CD4-positive, alpha-beta T cell treated with Interleukin-15 for 1 hour (primary cell): ENCODE measurements at places on chromosomes 5 and 9.

DNA sequence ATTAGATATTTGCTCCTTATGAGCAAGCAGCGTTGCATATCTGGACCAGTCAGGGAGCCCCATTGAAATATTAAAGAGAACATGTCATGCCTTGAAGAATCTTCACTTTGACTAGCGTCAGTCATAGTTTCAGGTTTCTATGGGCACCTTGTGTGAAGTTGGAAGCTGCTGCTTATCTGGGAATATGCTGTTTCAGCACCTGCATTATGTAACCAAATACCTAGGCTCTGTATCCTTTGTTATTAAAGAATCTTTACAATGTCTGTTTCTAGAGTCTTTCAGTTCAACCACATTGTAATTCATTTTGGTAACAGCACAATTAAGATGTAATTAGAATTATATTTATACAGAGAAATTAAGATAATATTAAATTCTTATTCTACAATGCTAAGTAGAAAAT lies 818.8 kb upstream of the TYRP1 start:
- no peak for DNase-seq

DNA sequence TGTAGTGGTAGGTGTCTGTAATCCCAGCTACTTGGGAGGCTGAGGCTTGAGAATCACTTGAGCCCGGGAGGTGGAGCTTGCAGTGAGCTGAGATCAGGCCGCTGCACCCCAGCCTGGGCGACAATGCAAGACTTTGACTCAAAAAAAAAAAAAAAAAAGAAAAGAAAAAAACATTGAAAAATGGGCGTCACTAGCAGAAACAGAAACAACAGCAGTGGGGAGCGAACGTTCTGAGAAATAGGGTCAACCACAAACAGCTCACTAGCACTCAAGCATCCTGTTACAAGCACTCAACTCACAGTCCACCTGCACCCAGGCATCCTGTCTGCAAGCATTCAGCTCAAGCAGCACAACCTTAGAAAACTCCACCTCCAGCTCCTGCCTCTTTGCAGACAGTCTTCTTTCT lies 17.2 kb downstream of the TRIM14 start:
- peak; percentile 92 for DNase-seq

DNA sequence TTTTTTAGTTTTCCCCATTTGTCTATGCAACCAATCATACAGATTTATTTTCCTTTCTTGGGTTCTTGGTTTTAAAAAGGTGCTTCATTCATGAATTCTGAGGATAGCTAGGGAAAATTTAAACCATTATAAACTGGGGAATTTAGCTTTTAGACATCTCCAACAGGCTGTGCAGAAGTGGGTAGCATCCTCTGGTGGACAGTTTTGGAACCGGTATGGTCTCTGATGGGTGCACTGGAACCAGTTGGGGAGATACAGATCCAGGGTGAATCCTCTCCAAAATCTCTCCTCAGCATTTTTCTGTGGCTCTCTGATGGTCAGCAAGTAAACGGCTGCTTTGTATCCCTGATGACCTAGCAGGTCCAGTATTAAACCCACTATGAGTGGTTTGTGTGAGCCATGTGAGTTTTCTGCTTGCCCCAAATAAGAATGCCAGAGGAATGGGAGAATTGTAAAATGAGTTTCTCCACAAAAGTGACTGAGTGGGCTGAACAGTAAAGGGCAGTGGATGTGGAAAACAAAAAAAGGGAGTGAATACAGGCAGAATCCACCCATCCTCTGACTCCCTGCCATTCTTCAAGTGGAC lies 9.1 kb upstream of the DNAJC25 start:
- no peak for DNase-seq

- no peak for DNase-seq
Observed at GRCh38 chr5:176737746-176738636, 72.4 kb upstream of the UNC5A start.

DNA sequence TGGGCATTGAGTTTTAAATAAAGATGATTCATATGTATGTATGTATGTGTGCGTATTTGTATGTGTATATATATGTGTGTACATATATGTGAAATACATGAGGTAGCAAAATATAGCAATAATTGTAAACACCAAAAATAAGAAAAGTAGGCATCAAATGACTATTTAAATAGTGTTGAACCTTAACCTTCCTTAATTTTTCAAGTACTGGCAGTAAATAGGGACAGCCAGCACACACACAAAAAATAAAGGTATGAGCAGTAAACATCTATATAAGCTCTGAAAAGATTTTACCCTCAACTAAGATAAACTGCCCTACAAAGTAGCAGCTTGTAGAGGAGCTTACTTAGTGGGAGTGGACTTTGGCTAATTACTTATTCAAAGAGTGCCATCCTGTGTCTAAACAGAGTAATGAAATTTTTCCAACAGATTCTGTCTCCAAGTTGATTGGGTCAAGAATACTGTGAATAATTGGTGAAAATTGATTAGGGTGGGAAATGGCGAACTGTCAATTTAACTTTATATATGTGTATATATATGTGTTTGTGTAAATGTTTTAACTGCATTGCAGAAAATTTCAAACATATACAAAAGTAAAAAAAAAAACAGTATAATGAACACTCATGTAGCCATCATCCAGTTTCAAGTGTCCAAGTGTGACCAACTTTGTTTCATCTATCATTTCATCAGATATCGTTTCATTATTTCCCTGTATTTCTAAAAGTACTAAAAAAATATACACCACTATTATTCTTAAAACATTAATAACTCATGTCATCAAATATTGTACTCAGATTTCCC lies 2.0 kb upstream of the ADAMTS6 start:
- DNase-seq = no peak

- no peak for DNase-seq
Observed at GRCh38 chr5:147436596-147436995, 73.3 kb downstream of the DPYSL3 start.

- no peak for DNase-seq
Observed at GRCh38 chr5:55485073-55485472, 49.7 kb downstream of the PLPP1 start.

- no peak for DNase-seq
Observed at GRCh38 chr5:173321886-173322285, 6.3 kb downstream of the STC2 start.

DNA sequence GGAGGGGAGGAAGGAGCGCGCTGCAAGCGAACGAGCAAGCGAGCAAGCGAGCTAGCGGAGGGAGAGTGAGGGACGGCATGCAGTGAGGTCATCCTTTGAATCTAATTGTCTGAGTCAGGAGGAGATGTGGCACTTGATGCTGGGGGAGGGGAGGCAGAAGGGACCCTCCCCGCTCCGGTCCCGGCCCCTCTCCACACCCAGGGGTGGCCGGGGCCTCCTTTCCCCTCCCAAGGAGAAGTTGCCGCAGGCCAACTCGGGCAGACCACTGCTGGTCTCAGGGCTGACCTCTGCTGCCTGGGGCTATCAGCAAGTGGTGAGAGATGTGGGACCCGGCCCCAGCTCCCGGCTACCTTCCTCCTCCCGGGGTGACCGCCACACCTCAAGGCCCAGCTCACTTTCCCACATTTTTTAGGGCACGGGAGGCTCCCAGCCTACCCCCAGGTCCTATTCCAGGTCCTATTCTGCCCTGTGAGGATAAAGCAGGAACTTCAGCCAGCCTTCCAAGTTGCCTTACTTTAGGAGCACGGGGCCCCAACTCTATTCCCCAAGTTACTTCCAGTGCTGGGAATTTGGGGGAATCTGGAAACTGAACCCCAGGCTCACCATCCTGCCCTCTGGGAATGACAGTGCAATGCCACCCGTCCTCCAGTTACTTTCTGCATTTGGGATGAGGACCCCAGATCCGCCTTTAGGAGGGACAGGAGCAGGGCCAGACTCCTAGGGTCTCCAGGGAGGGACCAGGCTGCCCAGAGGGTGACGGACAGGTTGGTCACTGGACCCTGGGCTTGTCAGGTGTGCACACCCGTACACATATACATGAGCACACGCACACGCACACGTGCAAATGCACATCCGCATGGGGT lies 11.1 kb downstream of the CNTFR start:
- no peak for DNase-seq

GRCh38 chr5:24196789-24197188 lies 448.0 kb downstream of the CDH10 start:
- no peak for DNase-seq

DNA sequence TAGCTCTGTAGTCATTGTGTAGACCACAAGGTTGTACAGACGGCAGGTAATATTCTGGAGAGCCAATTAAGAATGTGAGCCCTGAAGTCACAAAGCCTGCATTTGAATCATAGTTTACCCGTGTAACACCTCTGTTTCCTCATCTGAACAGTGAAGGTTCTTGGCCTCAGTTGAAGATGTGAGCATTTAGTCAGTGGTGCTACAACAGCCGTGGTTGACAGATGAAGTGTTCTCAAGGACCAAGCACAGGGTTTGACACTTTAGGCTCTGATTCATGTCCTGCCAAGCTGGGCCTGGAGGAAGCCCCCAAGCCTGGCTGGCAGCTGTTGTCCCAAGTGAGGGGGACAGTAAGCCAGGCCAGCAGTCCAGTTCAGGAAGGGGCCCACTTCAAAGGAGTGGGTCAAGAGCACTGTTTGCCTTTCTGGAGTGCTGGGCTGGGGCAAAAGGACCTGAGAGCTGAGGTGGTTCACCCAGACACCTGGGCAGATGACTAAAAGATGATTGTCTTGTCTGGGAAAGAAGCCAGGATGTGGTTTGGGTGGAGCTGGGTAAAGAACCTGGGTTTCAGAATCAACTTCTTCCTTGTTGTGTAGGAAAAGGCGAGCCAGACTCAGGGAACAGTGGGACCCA lies 20.7 kb downstream of the FAXDC2 start:
- DNase-seq = no peak

GRCh38 chr9:87498046-87498810 lies 561 bp downstream of the DAPK1 start:
- DNase-seq = no peak

DNA sequence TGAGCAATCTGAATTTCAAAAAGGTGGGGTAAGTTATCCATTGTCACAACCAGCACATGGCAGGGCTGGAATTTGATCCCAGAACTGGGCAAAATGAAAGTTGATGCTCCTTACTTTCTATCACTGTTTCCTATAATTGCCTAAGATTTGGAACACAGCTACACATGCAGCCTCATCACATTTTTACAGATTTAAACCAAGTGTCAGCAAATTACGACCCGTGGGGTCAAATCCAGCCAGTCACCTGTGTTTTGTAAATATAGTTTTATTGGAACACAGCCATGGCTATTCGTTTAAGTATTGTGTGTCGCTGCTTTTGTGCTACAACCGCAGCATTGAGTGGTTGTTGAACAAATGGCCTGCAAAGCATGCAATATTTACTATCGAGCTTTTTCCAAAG lies 94.3 kb downstream of the SREK1 start:
- DNase-seq = no peak

DNA sequence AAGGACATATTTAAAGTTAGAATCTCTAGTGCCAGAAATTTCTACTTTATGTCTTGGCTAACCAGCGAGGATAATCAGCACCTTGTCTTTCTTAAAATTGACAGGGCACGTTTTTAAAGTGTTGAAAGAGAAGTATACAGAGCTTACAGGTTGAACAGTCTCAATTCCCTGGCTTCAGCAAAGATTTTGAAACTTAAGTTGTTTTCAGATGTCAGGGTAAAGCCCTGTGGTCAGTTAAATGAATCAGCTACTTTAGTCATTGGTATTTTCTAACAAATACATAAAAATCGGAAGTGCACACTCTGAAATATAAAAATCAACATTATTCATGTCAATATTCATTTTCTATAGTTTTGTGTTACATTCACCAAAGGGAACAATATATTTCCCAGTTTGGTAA lies 29.1 kb downstream of the SNCAIP start:
- no peak for DNase-seq

DNA sequence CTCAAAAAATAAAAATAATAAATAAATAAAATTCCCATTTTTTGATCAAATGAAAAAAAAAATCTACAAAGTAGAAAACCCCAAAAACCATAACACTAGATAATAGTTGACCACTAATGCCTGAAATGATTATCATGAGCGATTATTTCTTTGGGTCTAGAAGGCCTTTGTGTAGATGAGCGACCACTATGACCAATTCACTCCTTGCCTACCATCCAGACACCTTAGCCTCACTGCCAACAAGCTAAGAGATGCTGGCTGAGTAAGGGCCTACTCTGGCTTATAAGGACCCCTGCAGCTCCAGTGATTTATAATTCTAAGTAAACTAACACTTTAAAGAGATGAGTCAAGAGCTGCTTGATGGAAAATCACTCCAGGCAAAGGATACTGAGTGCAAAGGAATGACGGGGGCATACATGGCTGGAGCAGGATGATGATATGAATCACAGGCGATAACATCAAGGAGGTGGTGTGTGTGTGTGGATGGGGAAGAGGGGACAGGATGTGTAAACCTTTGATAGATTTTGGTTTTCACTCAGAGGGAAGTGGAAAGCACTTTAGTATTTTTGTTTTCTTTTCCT lies 4.8 kb upstream of the F2RL1 start:
- DNase-seq = no peak

- no peak for DNase-seq
Observed at GRCh38 chr5:135219868-135220267, 179.2 kb downstream of the MACROH2A1 start.

GRCh38 chr5:53392073-53392472 lies 88.4 kb upstream of the FST start:
- DNase-seq = no peak

DNA sequence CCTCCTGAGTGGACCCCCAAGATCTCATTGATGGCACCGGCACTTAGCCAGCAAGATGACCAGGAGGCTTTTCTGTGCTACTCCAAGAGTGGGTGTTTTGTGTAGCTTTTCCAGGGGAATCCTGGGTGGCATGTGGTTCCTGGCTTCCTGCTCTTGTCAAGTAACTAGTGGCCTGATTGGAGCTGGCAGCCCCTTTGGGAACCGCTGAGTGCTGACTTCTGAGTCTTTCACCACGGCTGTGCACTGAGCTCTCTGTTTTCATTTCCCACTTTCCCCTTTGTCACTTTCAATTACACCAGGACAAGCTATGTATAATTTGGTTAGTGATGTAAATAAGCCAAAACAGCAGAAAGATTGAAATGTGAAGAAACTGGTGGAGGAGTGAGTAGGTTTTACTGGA lies 255.4 kb downstream of the GOLPH3 start:
- DNase-seq = no peak

- no peak for DNase-seq
Observed at GRCh38 chr9:118360036-118360435, 655.8 kb downstream of the TLR4 start.

DNA sequence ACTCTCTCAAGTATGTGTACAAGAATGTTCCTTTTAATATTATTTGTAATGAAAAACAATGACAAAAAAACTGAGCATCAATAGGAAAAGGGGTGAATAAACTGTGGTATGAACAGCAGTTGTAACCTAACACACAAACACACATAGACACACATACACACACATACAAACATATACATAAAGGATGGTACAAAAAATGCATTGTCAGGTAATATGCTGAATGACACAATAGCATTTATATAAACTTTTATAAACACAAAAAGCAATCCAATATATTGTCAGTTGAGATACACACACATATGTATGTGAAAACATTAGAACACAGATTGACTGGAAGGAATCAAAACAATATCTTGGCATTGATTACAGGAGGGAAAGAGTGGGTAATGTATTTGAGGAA lies 227.0 kb upstream of the ISL1 start:
- DNase-seq = no peak
